ENCODE measurements at places on chromosomes 6 and 20.

DNA sequence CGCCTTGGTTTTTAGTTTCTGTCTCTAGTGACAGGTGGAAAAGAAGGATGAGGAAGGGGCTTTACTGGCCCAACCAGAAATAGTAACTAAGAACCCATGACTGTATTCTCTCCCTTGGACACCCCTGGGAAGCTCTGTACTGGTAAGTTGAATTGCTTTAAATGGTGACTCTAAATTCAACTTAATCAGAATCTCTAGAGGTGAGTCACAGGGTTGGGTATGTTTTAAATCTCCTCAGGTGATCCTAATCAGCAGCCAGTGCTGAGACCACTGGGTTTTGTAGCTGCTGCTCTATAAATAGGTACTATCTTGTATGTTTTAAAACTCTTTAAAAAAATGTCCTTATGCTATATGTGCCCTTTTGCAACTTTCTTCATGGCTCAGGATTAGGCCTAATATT lies 314.0 kb upstream of the ECI2 start:
- DNase-seq: no peak

- no peak for DNase-seq
These were observed 182.6 kb downstream of the CDKAL1 start for GRCh38 chr6:20716865-20717264.

- no peak for DNase-seq
These were observed 9.9 kb downstream of the SERPINB6 start for GRCh38 chr6:2961506-2961905.

DNA sequence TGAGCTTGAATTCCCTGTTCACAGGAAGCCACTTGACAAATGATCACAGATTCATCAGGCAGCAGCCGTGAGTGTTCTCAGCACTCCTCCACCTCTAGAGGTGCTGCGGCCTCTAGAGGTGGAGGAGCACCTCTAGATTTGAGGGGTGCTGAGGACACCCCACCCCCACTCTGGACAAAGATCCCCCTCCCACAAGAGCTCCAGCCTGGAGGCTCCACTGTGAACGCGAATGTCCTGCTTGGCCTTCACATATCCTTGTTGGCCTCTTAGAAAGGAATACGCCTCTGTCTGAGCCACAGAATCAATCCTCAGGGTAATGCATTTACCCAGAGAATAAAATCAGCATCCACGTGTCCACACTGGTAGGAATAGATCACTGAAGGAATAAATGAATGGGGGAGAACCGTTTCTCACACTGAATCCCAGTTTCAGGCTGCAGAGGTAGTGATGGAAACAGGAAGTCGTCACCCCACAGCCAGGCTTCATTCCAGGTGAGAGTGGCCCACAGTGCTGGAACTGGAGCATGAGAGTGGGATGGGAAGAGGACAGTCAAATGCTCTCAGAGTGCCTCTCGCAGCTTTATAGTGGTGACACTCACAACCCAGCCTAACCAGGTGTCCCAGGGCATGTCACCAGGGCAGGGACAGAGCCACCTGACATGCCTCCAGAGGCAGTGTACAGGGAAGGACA lies 16.6 kb downstream of the NPEPL1 start:
- DNase-seq: no peak

DNA sequence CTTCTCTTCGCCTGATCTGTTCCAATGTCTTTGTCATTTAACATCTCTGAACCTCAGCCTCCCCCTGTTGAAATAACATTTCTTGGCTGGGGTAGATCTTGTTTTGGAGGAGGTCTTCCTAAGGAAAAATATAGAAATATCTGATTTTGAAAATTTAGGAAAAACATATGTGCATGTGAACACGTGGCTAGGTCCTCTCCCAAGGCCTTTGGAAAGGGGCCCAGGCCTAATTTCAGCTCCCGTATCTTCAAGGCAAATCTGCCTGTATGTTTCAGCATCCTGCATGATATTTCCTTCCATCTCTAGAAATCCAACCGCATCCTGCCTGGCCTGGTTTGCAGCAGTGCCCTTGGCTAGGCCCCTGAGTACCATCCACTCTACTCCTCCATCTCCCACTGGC lies 261.2 kb downstream of the PHACTR1 start:
- no peak for DNase-seq

DNA sequence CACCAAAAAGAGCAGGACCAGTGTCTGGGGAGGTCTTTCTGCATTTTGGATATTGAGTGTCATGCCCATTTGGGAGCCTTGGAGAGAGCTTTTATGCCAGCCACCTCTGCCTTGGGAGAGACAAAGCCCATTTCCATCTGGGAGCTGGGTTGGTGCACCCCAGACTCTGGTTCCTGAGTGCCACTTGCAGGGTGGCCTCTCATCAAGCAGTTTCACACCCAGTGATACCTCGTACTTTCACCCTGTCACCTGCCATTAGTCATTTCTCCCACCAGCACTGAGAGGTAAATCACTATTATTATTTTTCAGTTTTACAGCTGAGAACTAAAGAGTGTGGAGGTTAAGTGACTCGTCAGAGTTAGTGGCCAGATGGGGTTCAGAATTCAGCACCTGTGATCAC lies 94.7 kb downstream of the PTPRT start:
- DNase-seq: no peak

DNA sequence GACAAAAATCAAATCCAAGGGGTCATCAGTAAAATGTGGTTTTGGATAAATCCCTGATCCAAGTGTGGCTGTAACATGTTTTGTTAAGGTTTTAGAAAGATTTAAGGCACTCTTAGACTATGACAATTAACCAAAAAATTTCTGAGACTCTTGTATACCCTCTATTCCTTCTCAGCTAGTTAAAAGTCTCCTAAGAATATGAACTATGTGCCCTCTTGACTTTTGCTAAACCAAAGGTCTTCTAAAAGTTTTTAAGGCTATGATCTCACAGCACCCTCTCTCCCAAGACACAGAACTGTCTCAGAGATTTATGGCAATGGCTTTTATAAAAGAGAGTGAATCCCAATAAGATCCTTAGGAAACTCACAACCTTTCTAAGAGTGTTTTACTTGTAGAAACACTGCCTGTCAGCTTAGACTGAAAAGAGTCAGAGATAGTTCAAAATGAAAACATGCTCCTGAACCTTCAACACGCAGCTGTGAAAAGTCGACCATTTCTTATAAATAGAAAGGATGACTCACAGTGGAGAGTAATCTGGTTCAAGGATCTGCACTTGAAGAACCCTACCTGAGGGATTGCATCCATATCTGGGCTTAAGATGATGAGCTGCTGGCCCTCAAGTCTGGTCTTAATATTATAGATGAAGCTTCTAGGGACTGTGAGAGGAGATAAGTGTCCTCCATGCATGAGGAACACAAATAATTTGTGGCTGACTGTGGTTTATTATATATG lies 388.4 kb upstream of the GJE1 start:
- DNase-seq: no peak

DNA sequence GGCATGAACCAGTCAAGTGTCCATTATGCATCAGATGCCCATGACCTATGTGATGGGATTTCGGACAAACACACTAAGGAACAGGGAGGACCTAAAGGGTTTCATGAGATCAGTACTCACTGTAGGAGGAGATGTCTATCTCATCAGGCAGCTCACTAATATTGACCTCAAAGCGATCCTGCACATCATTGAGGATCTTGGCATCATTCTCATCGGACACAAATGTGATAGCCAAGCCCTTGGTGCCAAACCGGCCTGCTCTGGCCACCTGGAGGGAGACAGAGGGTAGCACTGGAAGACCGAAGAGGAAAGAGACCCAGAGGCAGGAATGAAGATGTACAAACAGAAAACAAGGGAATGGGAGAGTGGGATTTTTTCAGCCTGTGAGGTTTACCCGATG lies 1.9 kb downstream of the MCCD1 start:
- no peak for DNase-seq

GRCh38 chr6:96521306-96521643 lies 331 bp upstream of the UFL1 start:
- no peak for DNase-seq

DNA sequence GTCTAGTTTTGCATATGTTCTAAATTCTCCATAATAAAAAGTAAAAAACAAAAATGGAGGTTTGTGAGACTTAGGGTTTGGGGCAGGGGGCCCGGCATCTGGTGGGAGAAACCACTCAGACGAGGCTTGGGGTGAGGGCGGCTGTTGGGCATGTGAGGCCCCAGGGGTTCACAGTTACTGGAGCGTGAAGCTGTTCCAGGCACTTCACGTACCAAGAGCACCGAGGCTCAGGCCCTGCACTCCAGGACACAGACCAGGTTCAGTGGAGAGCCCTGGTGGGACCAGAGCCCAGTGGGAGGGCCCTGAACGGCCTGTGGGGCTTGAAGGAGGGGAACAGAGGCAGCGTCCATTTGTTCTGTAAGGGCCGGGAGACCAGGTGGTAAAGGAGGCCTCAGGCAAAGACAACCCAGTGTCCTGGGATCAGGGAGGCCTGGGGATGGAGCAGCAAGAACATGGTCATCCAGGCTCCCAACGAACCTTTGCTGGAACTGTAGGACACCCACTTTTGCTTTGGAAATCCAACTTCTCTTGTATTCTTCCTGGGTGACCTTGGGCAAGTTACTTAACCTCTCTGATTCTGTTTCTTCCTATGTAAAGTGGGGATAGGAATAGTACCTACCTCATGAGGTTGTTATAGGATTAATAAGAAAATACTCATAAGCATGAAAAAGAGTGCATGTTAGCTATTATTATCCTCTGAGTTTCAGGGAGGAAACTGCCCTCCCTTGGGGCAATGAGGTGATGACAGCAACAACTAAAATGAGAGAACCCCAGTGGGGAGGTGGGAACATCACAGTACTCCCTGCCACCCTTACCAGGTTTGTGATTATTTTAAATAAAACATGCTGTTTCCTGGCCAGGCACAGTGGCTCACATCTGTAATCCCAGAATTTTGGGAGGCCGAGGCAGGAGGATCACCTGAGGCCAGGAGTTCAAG lies 1.1 kb upstream of the FGD2 start:
- no peak for DNase-seq

DNA sequence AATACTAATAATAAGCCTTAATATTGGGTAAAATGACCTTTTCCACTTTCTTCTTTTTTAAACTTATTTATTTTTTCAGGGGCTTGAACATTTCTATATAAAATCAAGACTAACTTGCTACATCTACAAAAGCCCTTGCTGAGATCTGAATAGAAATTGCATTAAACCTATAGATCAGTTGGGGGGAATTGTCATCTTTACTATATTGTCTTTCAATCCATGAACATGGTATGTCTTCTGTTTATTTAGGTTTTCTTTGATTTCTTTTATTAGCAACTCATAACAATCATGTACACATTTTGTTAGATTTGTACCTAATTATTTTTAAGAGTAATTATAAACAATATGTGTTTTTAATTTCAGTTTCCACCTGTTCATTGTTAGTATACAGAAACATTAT lies 96.4 kb upstream of the SLC22A23 start:
- no peak for DNase-seq

- DNase-seq: no peak
These were observed 94.4 kb downstream of the SAMD3 start for GRCh38 chr6:130128326-130128725.

DNA sequence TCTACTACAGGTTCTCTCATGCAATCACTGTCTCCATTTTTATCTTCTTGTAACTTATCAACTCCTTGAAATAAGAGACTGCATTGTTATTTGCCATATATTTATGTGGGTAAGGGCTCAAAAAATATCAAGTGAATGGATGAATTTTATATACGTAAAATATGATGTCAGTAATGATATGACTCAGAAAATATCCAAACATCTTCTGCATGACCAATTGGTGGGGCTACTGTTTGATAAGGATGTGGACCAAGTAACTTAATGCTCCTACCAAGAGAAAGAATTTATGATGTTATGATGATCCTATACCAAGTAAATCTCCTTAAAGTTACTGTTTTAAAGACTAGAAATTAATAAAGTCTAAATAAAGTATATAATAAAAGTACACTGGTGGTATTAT lies 103.7 kb downstream of the OGFRL1 start:
- no peak for DNase-seq

GRCh38 chr20:48741669-48742068 lies 86.1 kb downstream of the PREX1 start:
- no peak for DNase-seq

- DNase-seq: no peak
These were observed 83.0 kb downstream of the SCAF8 start for GRCh38 chr6:154815938-154816820.

GRCh38 chr6:130524552-130524951 lies 158.7 kb downstream of the TMEM200A start:
- peak; percentile 17 for DNase-seq

DNA sequence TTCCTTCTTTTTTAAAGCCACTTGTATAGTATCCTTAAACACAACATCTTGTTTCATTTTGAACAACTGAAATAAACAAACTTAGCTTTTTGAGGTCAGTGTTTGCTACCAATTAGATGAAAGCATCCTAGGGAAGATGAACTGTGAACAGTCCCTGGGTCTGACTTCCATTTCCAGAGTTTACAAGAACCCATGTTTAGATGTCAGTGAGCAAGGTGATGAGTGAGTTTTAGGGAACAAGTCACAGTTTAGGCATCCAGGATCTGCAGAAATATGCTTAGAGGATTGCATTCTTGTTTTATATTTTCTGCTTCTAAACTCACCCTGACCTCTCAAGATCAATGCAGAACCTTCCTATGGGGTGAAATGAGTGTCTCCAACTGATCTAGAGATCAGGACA lies 3.0 kb downstream of the ZC2HC1B start:
- no peak for DNase-seq

- DNase-seq: no peak
These were observed 15.2 kb downstream of the COL19A1 start for GRCh38 chr6:69881322-69882151.

GRCh38 chr6:82045965-82046756 lies 201.4 kb downstream of the IBTK start:
- no peak for DNase-seq

DNA sequence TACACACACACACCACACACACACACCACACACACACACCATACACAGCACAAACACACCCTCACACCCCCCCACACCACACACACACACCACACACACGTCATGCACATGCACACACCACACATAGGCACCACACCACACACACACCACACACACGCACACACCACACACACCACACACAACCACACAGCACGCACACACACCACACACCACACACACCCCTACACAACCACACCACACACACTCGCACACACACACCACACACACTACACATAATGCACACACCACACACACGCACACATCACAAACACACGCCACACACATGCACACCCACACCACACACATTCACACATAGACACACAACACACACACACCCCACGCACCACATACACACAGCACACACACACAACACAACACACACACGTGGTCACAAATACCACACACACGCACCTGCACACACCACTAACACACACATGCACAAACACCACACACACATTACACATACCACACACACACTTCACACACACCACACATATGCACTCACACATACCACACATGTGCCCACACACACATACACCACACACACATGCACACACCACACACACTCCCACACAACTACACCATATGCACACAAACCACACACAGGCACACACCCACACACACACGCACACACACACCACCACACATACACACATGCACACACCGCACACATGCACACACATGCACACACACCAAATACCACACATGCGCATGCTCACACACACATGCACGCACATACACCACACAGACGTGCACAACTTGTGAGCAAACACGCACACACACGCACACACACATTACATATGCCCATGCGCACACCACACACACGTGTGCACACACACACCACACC lies 9.4 kb upstream of the ACSS1 start:
- no peak for DNase-seq

GRCh38 chr6:44253307-44254101 lies 3.8 kb downstream of the SLC35B2 start:
- DNase-seq: peak; percentile 54

- no peak for DNase-seq
These were observed 193.3 kb downstream of the CLIC5 start for GRCh38 chr6:45822246-45822812.
